ENCODE measurements at places on chromosomes 12 and 14. TPM values are rescaled to one million over a fixed set of nuclear protein-coding genes. Genes with fewer than 3 reads are reported as not detected.
A peak's percentile ranks its signal among the peaks of the same experiment; 100 is the strongest.

DNA sequence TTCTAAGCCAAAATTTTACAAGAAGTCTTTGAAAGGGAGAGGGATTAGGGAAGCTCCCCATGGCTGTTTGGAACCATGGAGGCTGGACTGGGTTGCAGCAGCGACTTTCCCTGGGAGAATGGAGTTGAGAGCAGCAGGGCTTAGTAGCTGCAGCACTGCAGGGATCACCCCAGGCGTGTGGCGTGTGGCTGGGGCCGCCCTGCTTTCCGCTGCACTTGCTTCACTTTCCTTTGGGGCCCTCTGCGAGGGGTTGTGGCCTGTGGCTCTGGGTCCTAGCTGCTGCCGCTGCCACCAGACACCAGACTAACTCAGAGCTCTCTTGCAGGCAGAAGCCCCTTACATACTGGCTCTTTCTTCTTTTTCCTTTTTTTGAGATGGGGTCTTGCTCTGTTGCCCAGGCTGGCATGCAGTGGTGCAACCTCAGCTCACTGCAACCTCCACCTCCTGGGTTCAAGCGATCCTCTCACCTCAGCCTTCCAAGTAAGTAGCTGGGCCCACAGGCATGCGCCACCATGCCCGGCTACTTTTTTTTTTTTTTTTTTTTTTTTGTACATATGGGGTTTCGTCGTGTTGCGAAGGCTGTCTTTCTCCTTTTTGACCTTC, 25.4 kb downstream of the CCDC62 start:
- DNase-seq, result no peak

DNA sequence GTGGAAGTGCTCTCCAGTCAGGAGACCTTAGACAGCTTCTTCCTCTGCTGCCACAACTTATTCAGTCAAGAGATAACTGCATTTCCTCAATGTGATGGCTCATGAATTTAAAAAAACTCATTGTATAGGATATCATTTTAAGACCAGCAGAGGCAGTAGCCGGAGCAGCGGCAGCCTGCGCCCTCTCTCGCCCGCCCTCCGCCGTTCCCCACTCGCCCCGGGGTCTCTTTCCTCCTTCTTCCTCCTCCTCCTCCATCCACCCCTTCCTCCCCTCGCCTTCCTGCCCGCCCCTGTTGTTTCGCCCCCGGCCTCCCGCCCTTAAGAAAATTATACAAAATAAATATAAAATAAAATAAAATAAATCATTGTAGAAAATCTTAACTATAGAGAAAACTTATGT, 687.6 kb downstream of the FLRT2 start:
- no peak for DNase-seq

GRCh38 chr12:98359856-98360255, 155.5 kb upstream of the TMPO start:
- no peak for DNase-seq

GRCh38 chr12:95124106-95124505, 50.7 kb upstream of the NR2C1 start:
- no peak for DNase-seq

GRCh38 chr12:115000038-115000437, 316.1 kb upstream of the TBX3 start:
- DNase-seq, result no peak

DNA sequence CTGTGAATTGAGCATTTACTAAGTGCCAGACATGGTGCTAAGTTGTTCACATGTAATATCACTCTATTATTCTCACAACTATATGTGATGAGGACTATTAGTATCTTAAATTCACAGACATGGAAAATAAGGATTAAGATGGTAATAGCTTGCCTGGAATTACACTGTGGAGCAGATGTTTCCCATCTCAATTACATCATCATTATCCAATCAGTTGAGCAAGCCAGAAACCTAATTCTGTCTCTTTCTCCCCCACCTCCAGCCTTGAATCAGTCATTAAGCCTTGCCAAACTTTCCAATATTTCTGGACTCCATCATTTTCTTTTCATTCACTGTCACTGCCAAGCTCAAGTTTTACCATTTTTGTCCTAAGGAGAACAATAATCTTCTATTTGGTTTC, 287.8 kb upstream of the KITLG start:
- no peak for DNase-seq

DNA sequence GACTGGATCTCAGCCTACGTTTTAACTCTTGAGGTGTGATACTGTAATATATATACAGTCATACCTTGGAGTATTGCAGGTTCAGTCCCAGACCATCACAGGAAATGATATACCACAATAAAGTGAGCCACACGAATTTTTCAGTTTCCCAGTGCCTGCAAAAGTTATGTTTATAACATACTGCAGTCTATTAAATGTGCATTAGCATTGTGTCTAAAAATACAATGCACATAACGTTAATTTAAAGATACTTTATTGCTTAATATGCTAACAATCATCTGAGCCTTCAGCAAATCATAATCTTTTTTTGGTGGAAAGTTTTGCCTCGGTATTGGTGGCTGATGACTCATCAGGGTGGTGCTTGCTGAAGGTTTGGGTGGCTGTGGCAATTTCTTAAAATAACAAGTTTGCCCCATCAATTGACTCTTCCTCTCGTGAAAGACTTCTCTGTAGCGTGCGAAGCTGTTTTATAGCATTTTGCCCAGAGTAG, 18.9 kb downstream of the PYROXD1 start:
- DNase-seq, result no peak

DNA sequence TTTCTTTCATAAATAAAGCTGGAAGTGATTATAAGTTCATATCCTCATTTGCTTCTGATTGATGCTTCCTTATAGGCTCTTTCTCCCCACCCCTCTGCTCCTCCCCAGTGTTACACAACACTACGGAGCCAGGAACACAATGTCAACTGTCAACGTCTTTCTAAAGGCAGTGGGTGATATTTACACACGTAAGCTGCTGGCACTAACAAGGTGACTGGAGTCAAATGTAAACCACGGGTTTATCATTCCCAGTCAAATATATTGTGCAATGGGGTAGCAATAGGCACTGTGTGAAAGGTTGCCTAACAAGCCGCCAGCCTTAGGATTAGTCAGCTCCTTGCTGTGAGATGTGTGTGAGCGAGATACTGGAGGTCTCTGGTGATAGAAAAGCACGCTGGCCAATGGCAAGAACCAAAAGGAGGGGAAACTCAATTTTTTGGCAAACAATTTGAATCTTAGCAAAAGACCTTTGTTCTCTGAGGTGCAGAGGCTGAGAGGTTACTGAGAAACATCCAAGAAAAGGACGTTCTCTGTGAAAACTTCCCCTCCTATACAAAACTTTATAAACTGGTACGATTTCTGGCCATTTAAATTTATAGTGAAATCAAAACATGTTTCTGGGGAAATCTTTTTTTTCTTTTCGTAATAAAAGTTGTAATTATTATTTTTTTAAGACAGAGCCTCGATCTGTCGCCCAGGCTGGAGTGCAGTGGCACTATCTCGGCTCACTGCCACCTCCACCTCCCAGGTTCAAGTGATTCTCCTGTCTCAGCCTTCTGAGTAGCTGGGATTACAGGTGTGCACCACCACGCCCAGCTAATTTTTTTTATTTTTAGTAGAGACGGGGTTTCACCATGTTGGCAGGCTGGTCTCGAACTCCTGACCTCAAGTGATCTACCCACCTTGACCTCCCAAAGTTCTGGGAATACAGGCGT, 22.3 kb upstream of the HECTD1 start:
- DNase-seq, result peak; percentile 86

DNA sequence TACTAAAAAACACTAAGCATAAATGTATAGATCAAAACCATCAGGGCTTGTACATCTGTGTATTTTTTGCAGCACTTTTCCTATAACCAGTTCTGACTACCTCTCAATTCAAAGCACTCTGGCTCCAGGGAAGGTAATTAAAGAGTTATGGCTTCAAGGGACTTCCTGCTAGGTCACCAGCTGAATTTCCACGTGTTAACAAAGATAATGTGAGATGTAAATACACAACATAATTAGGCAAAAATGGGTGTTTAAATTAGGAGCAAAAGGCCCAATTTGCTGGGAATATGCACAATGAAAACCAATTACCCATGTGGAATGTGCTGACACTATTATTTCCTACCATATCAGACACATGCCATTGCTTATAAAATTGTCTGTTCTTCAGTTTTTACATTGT, 513.4 kb upstream of the FLRT2 start:
- no peak for DNase-seq

GRCh38 chr12:3120701-3121100, 43.5 kb downstream of the TSPAN9 start:
- no peak for DNase-seq

DNA sequence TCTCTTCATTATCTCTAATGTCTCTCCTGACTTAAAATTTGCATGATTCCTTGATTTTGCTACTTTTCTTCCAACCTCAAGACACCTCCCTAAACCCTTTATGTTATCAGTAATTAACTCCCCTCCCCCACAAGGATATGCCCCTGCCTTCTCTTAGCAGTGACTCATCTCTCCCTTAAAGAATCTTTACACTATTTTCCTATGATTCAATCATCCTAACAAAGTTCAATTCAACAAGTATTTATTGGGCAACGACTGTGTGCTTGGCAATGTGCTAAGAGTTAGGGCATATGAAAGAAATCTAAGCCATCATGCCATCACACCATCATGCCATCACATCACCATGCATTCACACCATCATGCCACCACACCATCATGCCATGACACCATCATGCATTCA, 80.1 kb downstream of the ANO2 start:
- no peak for DNase-seq

DNA sequence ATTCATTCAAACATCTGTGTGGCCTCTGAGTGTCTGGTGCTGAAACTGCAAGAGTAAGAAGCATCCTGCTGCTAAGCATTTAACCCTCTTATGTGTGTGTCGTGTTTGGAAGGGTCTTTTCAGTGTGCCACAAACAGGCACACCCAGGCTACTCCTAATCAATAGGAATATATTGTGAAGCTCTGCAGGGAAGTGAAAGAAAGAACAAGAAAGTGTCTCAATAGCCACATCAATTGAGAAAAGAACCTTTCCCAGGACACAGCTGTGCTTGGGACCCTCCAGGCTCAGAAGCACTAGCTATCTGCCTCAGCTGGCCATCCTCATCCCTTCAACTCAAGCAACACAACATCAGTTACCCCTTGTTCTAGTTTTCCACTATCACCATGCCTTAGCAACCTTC, 13.4 kb upstream of the KRAS start:
- no peak for DNase-seq

GRCh38 chr14:89425931-89426330, 8.9 kb upstream of the FOXN3 start:
- peak; percentile 28 for DNase-seq

DNA sequence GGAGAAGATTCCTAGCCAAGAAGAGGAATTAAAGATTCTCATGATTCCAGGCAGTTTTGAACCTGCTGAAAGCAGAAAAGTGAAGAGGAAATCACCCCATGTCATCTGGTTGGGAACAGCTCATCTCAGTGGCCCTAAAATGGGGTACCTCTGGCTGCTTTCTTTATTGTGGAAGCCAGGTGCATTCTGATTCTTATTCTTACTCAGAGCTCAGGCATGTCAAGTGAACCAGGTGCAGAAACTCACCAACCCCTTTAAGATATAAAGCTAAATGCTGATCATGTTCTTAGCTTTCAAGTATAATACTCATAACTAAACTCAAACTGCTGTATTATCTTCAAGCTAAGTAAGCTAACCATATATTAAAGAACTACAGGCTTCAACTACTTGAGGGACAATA, 253.9 kb upstream of the ARID2 start:
- no peak for DNase-seq

- no peak for DNase-seq
Measured at GRCh38 chr14:89615421-89615820, 198.4 kb upstream of the FOXN3 start.

DNA sequence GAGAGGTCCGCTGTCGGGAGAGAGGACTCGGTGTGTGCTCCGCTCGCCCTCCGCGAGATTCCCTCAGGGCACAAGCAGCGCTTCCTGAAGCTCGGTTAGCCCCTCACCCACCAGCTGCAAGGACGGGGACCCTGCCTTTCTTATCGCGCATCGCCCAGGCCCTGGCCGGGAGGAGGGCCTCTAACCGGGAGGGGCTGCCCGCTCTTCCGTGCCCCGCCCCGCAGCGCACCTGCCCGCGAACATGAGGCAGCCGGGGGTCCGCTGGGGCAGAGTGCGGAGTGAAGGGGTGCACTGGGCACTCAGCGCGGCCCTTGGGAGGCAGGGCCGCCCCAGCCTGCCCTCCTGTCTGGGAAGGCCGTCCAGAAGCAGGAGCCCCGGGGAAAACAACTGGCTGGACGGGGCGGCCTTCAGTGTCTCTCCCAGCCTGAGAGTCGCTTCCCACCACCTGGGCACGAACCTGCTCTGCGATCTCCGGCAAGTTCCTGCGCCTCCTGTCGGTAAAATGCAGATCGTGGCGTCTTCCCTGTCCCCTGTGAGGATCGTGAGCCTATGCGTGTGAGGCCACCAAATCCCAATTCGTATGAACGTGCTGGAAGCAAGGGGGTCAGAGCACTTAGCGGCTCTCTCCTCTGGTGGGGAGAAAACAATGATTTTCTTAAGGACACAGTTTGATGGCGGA, 28.0 kb upstream of the ADIPOR2 start:
- DNase-seq, result no peak

DNA sequence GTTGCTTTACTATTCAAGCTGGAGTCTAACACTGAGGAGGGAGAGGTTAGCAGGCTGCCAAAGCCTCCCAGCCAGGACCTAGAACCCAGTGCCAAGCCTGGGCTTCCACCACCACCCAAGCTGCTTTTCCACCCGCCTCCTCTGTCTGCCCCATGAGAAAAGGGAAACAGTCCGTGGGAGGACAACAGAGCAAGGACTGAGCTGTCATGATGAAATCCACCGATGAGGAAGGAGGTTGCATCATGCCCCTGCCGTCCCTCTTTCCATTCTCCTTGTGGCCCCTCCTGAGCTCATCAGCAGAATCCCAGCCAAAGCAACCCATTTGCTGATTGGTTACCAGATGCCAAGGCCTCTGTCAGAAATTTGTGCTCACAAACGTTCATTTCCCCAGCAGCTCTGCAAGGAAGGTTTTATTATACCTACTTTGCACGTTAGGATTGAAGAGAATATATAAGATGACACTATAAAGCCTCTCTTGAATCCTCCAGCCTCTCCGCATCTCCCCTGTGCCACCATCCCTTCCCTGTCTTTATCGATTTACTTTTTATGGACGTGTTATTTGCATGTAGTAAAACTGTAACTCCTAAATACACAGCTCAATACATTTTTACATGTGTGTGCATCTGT, 6.3 kb upstream of the SERPINA1 start:
- DNase-seq, result peak; percentile 32

DNA sequence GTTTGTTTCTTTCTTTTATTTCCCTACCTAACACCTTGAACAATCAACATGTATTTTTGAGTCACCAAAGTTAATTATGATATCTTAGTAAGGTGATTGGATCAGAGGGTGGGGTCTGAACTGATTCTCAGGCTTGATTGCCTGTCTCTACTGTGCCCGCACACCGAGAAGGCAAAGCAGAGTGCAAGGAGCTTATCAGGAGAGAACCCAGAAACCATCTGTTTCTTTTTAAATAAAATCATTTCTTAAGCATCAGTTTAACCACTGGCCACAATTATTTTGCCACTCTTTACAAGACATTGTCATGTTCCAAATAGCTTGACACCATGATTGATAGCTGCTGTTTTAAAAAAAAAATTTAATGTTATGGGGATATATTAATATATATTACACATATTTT, 3.1 kb downstream of the GARIN2 start:
- no peak for DNase-seq

Gene MGAT4C
- total RNA-seq, result not detected

Gene PCED1B
- not detected for total RNA-seq

Gene KRT79
- total RNA-seq, result not detected

Gene TRHDE
- total RNA-seq, result 3.4 TPM

Gene AMHR2
- total RNA-seq, result not detected

Gene BHLHE41
- 11.4 TPM for total RNA-seq
